Cardiac muscle cell (in vitro differentiated cells and primary cell): ENCODE measurements at places on chromosomes 6 and 20.

DNA sequence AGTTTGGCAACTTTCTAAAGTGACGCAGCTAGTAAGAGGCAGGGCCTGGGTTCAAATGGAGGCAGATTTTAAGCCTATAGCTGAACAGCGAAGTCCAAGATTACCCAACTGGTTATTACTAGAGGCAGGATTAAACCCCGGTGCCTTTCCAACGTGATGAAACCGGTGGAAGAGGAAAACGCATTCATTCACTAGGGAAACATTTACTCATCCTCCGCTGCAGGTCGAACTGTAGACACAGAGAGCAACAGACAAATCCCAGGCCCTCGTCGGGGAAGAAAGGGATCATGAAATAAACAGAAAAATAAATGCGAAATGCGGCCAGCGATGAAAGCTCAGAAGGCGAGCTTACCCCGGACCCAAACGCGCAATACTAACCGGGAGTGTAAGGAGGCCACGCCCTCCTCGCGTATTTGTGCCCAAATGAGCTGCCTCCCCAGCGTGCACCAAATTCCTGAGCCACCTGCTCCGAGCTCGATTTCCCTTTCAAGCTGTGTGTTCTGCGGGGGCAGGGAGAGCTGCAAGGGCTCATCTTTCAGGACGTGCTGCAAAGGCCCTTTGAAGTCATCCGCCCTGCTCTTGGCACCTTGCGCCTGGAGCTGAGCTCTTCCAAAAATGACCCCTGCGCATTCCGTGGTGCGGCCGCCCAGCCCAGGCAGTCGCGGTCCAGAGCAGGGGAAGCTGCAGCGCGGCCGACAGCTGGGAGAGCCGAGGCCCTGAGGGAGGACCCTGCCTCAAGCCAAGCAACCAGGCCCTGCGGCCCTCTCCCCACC lies 46.9 kb downstream of the PDYN start:
- peak overlapping the region; percentile 6 for H3K4me3 ChIP-seq
- no peaks in the 10 kb centered on the region for H3K36me3 ChIP-seq
- H3K27ac ChIP-seq = peak overlapping the region; percentile 89
- no peaks in the 10 kb centered on the region for H3K27me3 ChIP-seq

DNA sequence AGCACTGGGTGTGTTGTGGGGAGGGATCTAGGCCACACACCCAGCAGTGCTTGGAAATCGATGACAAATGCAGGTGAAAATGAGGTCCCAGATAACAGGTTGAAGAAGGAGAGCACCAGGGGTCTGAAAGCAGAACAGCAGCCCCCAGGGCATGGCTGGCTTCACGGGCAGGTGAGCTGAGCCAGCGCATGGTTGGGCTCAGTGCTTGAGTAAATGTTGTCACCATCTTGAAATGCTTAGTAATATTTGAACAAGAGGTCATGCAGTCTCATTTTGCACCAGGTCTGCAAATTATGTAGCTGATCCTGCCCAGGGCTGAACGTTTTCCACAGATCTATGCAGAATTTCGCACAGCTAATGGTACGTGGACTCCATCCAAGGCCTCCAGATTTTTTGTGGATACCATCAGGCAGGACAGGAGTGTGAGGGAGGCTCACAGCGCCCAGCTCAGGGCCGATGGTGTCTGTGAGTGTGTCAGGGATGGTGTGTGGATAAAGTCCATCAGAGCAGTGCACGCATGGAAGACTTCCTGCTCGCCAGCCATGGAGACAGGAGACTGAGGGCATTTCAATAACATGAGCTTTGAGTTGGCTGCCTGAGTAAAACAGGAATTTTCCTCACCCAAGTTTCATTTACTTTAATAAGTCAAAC lies 53.1 kb upstream of the SNX9 start:
- no peaks in the 10 kb centered on the region for H3K27me3 ChIP-seq
- DNase-seq = no peak
- no peaks in the 10 kb centered on the region for H3K36me3 ChIP-seq
- no peak overlapping the region for H3K4me3 ChIP-seq
- no peak overlapping the region for H3K27ac ChIP-seq
- H3K4me1 ChIP-seq = no peaks in the 10 kb centered on the region

DNA sequence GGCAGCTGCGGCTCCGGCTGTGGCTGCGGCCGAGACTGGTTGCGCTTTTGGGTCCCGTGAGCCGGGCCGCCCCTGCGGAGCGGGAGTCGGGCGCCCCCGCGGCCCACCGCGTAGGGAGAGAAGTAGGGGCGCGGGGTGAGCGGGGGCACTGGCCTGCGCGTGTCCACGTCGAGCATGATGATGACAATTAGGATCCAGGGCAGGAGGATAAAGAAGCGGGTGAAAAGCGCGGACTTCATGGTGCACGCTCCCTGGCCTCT lies 739 bp downstream of the B3GAT2 start:
- peaks cover 3% of the 10 kb centered on the region for H3K4me1 ChIP-seq
- no peak overlapping the region for H3K27ac ChIP-seq
- no peak for DNase-seq
- no peaks in the 10 kb centered on the region for H3K36me3 ChIP-seq
- peak overlapping the region; percentile 35 for H3K4me3 ChIP-seq

DNA sequence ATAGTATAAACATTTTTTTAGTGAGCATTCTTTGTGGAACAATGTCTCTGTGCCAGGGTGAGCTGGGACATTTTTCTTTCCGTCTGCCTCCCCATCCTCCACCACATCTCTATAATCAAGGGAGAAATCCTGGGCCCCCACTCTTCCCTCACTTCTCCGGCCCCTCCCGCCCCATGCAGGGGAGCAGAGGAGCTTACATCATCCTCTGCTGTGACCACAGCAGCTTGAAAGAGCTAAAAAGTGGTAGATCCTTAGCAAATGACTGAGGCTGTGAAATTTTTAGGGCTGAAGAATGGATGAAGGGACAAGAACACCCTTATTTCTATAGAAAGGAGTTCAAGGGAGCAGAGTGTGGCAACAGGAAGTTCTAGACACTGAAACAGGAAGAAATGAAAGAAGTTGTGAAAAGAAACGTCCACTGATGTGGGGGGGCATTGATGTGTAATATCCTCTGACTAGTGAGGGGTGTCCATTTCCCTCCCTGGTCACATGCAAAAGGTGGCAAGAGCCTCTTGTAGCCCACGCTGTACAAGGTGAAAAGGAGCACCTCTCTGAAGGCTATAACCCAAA lies 380.3 kb upstream of the JARID2 start:
- no peaks in the 10 kb centered on the region for H3K4me1 ChIP-seq
- no peaks in the 10 kb centered on the region for H3K27me3 ChIP-seq
- H3K36me3 ChIP-seq = no peaks in the 10 kb centered on the region
- H3K4me3 ChIP-seq = no peak overlapping the region

GRCh38 chr6:43290905-43291355 lies 7.1 kb upstream of the SLC22A7 start:
- H3K4me1 ChIP-seq = no peaks in the 10 kb centered on the region
- no peaks in the 10 kb centered on the region for H3K36me3 ChIP-seq
- no peaks in the 10 kb centered on the region for H3K27me3 ChIP-seq

- H3K4me3 ChIP-seq = no peak overlapping the region
- no peak for DNase-seq
- no peaks in the 10 kb centered on the region for H3K4me1 ChIP-seq
- no peak overlapping the region for H3K27ac ChIP-seq
These were observed 15.2 kb downstream of the DNAH8 start for GRCh38 chr6:38730140-38730862.

DNA sequence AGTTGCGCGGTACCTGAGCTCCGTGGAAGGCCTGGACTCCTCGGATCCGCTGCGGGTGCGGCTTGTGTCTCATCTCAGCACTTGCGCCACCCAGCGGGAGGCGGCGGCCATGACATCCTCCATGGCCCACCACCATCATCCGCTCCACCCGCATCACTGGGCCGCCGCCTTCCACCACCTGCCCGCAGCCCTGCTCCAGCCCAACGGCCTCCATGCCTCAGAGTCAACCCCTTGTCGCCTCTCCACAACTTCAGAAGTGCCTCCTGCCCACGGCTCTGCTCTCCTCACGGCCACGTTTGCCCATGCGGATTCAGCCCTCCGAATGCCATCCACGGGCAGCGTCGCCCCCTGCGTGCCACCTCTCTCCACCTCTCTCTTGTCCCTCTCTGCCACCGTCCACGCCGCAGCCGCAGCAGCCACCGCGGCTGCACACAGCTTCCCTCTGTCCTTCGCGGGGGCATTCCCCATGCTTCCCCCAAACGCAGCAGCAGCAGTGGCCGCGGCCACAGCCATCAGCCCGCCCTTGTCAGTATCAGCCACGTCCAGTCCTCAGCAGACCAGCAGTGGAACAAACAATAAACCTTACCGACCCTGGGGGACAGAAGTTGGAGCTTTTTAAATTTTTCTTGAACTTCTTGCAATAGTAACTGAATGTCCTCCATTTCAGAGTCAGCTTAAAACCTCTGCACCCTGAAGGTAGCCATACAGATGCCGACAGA lies 9.9 kb downstream of the HEY2 start:
- DNase-seq = peak; percentile 42
- no peaks in the 10 kb centered on the region for H3K27me3 ChIP-seq
- no peak overlapping the region for H3K4me3 ChIP-seq
- H3K36me3 ChIP-seq = peaks cover 42% of the 10 kb centered on the region
- peaks cover 24% of the 10 kb centered on the region for H3K4me1 ChIP-seq

- H3K27me3 ChIP-seq = no peaks in the 10 kb centered on the region
- H3K4me1 ChIP-seq = peaks cover 5% of the 10 kb centered on the region
- no peak for DNase-seq
- H3K36me3 ChIP-seq = no peaks in the 10 kb centered on the region
- H3K27ac ChIP-seq = no peak overlapping the region
- H3K4me3 ChIP-seq = no peak overlapping the region
These were observed 1068.7 kb upstream of the FLRT3 start for GRCh38 chr20:15406072-15406471.

GRCh38 chr20:59790346-59790745 lies 143.1 kb downstream of the SYCP2 start:
- no peaks in the 10 kb centered on the region for H3K4me1 ChIP-seq
- DNase-seq = no peak
- no peak overlapping the region for H3K4me3 ChIP-seq
- H3K36me3 ChIP-seq = no peaks in the 10 kb centered on the region
- no peak overlapping the region for H3K27ac ChIP-seq

GRCh38 chr6:100229512-100229911 lies 235.2 kb downstream of the SIM1 start:
- no peaks in the 10 kb centered on the region for H3K27me3 ChIP-seq
- H3K27ac ChIP-seq = no peak overlapping the region
- DNase-seq = no peak
- no peaks in the 10 kb centered on the region for H3K36me3 ChIP-seq

GRCh38 chr6:32149092-32149755 lies 2.5 kb downstream of the PRRT1 start:
- no peak overlapping the region for H3K4me3 ChIP-seq
- H3K27me3 ChIP-seq = peaks cover 30% of the 10 kb centered on the region
- H3K36me3 ChIP-seq = no peaks in the 10 kb centered on the region
- DNase-seq = no peak

GRCh38 chr6:112150363-112150762 lies 63.0 kb downstream of the FAM229B start:
- no peaks in the 10 kb centered on the region for H3K27me3 ChIP-seq
- H3K4me3 ChIP-seq = no peak overlapping the region
- peaks cover 95% of the 10 kb centered on the region for H3K36me3 ChIP-seq
- peak overlapping the region; percentile 26 for H3K27ac ChIP-seq
- H3K4me1 ChIP-seq = no peaks in the 10 kb centered on the region
- DNase-seq = no peak

- no peak overlapping the region for H3K4me3 ChIP-seq
- H3K36me3 ChIP-seq = no peaks in the 10 kb centered on the region
- peaks cover 1% of the 10 kb centered on the region for H3K4me1 ChIP-seq
These were observed 113.7 kb upstream of the GGTLC1 start for GRCh38 chr20:24102290-24102689.

DNA sequence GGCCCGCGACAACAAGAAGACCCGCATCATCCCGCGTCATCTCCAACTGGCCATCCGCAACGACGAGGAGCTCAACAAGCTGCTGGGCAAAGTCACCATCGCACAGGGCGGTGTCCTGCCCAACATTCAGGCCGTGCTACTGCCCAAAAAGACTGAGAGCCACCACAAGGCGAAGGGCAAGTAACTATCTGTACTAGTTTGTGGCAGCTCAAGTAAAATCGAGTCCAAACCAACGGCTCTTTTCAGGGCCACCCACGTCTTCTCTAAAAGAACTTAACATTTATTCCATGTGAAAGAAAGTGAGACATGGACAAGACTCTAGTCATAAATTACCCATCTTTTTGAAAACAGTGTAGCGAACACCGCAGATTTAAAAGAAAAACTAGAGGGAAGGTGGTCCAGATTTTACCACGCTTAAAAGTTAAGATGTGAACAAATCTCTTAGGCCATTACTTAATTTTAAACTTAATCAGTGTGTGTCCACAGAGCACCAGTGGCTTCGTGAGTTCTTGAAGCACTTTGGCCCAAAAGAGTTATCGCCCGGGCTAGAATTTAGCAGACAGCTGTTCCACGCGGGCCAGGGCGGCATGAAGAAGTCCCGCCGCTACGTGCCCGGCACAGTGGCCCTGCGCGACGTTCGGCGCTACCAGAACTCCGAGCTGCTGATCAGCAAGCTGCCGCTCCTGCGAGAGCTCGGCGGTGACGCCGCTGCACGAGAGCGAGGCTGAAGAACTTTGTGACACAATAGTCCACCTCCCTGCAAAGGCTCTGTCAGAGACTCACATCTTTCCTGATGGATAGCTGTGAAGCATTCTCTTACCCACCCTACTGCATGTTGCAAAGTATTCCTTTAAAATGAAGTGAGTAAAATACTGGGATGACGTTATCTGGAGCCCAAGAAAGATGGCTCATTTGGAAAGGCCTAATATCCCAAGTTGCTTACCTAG lies 113.9 kb upstream of the PRSS16 start:
- peak overlapping the region; percentile 87 for H3K27ac ChIP-seq
- DNase-seq = peak; percentile 67
- no peaks in the 10 kb centered on the region for H3K27me3 ChIP-seq
- peaks cover 9% of the 10 kb centered on the region for H3K4me1 ChIP-seq
- no peaks in the 10 kb centered on the region for H3K36me3 ChIP-seq

DNA sequence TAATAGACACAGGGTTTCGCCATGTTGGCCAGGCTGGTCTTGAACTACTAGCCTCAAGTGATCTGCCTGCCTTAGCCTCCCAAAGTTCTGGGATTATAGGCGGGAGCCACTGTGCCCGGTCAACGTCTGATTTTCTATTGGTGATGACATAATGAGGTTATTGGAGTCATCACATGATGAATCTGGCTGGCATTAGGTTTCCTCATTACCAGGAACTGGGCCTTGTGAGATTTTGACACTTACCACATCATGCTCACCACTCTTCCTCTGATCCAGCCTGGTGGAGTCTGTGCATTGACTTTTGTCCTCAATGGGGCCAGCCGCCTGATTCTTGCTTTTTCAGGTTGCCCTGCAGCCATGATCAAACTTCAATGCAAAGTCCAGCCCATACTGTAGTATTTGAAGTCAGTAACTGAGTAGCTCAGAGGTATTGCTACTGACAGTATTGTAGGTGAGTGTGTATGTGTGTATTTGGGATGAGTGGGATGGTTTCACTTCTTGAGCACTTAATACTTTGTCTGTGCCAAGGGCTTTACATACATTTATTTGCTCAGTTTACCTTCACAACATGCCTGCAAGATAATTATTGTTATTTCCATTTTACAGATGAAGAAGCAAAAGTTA lies 16.0 kb downstream of the ANKS1A start:
- DNase-seq = no peak
- H3K27ac ChIP-seq = no peak overlapping the region
- no peak overlapping the region for H3K4me3 ChIP-seq

GRCh38 chr6:15036690-15037245 lies 209.1 kb upstream of the JARID2 start:
- H3K36me3 ChIP-seq = no peaks in the 10 kb centered on the region
- peaks cover 13% of the 10 kb centered on the region for H3K4me1 ChIP-seq
- peak overlapping the region; percentile 78 for H3K27ac ChIP-seq
- peak; percentile 96 for DNase-seq
- H3K27me3 ChIP-seq = no peaks in the 10 kb centered on the region
- H3K4me3 ChIP-seq = no peak overlapping the region

GRCh38 chr6:12383448-12383847 lies 93.3 kb downstream of the EDN1 start:
- H3K4me1 ChIP-seq = no peaks in the 10 kb centered on the region
- no peak overlapping the region for H3K4me3 ChIP-seq
- no peaks in the 10 kb centered on the region for H3K36me3 ChIP-seq
- H3K27me3 ChIP-seq = no peaks in the 10 kb centered on the region
